Midbrain (tissue), 1 donor: ENCODE measurements at places on chromosomes 3 and 15.

GRCh38 chr15:81865850-81866537, 179.8 kb downstream of the MEX3B start:
- DNase-seq: no peak

DNA sequence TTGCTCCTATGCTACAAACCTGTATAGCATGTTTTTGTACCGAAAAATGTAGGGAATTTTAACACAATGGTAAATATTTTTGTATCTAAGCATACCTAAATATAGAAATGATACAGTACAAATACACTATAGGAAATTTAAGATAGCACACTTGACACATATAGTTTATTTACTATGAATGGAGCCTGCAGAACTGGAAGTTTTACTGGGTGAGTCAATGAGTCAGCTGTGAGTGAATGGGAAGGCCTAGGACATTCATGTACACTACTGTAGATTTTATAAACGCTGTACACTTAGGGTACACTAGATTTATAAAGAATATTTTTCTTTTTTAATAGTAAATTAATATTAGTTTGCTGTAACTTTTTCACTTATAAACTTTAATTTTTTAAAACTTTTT, 707.7 kb upstream of the EPHA6 start:
- no peak for DNase-seq

- DNase-seq: no peak
Measured at GRCh38 chr15:33639978-33640377, 328.3 kb upstream of the CHRM5 start.

- no peak for DNase-seq
Measured at GRCh38 chr3:141680620-141681389, 57.3 kb upstream of the RNF7 start.

DNA sequence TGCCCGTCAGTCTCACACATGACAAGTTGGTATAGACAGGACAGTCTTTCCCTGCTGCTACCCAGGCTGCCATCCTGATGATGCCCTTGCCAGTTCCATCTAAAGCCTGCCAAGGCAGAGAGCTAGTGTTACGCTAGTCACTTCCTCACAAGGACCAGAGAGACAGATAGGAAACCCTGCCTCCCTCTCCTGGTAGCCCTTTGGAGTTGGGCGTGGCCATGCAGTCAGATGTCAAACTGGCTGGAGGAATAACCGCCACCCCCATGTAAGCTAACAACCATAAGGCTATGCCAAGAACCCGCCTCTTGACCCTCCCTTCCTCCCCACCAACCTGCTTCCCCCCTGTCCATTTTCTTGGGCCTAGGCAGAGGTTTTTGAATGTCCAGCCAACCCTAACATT, 2.8 kb downstream of the TMEM115 start:
- no peak for DNase-seq

GRCh38 chr15:58731756-58732535, 17.6 kb downstream of the ADAM10 start:
- no peak for DNase-seq

DNA sequence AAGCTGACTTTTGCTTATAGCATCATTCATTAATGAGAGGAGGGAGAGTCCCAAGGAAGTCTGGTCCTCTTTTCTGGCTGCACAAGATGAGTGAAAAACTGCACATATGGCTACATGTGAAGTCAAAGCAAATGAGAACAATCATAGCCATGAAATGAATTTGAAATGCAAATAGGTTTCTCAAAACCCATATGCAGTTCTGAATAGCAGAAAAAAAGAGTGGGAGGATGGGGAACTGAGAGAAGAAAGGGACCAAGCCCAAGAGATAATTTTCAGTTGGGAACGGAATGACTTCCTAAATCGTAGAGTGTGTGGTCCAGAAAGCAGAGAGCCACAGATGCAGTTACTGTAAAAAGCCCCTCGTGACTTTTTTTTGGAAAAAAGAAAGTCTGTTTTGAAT, 66.3 kb downstream of the GTPBP8 start:
- DNase-seq: no peak

DNA sequence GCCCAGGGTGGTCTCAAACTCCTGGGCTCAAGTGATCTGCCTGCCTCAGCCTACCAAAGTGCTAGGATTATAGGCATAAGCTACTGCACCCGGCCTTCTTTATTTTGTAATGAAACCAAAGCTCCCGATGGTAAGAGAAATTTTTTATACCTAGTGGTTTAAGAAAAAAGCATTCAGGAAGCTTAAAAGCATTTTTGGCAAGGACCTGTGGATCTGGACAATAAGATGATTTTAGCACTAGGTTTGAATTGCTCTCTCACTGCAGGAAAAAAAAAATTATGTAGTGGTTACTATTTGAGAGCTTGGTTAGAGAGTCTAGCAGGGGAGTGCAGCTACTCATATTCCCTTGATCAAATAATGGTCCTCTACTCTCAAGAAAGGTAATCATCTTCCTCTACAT, 64.9 kb upstream of the PIK3R4 start:
- no peak for DNase-seq

GRCh38 chr3:99808163-99808794, 9.4 kb upstream of the CMSS1 start:
- no peak for DNase-seq

- DNase-seq: no peak
Measured at GRCh38 chr3:39383045-39383880, at the start of gene SLC25A38. Gene SLC25A38, plus strand, starts transcription at chr3:39383370. Its CDS starts 355 bp downstream, at chr3:39383725.
